ENCODE measurements at places on chromosomes 5 and 9.
A peak's percentile ranks its signal among the peaks of the same experiment; 100 is the strongest.

- no peaks in the 10 kb centered on the region for H3K4me1 ChIP-seq
- no peaks in the 10 kb centered on the region for H3K27me3 ChIP-seq
- no peak overlapping the region for H3K4me3 ChIP-seq
- H3K36me3 ChIP-seq: no peaks in the 10 kb centered on the region
- no peak for DNase-seq
Measured at GRCh38 chr9:27866741-27867140, 293.5 kb upstream of the C9orf72 start.

GRCh38 chr9:93456504-93456903 is 3.1 kb upstream of the FAM120AOS start:
- H3K4me3 ChIP-seq: no peak overlapping the region
- no peaks in the 10 kb centered on the region for H3K27me3 ChIP-seq
- DNase-seq: no peak
- H3K36me3 ChIP-seq: no peaks in the 10 kb centered on the region

GRCh38 chr5:134059758-134060495 is 54.6 kb upstream of the TCF7 start:
- H3K4me3 ChIP-seq: no peak overlapping the region
- no peak overlapping the region for H3K27ac ChIP-seq
- no peaks in the 10 kb centered on the region for H3K27me3 ChIP-seq
- H3K36me3 ChIP-seq: no peaks in the 10 kb centered on the region
- DNase-seq: no peak

- no peaks in the 10 kb centered on the region for H3K4me1 ChIP-seq
- no peak overlapping the region for H3K4me3 ChIP-seq
Measured at GRCh38 chr5:8961956-8962355, 583.9 kb downstream of the SEMA5A start.

DNA sequence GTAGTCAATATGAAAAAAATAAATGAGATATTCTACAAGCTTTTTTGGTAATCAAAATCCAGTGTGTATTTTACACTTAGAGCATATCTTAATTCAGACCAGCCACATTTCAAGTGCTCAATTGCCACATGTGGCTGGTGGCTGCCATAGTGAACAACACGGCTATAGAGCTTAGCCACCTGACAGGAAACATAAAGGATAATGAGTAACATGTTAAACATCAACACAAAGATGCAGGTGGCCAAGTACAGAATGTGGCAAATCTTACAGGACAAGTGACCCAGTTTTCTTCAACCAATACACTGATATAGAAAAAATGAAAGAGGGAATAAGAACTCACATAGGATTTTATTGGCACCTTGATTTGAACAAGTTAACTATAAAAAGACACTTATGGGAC is 61.4 kb downstream of the KIF24 start:
- no peak for DNase-seq
- no peak overlapping the region for H3K4me3 ChIP-seq
- no peaks in the 10 kb centered on the region for H3K36me3 ChIP-seq
- H3K27ac ChIP-seq: no peak overlapping the region

GRCh38 chr5:32233220-32233695 is 59.1 kb upstream of the GOLPH3 start:
- DNase-seq: no peak
- H3K4me1 ChIP-seq: no peaks in the 10 kb centered on the region
- H3K4me3 ChIP-seq: no peak overlapping the region
- H3K27ac ChIP-seq: no peak overlapping the region
- peaks cover 47% of the 10 kb centered on the region for H3K36me3 ChIP-seq

DNA sequence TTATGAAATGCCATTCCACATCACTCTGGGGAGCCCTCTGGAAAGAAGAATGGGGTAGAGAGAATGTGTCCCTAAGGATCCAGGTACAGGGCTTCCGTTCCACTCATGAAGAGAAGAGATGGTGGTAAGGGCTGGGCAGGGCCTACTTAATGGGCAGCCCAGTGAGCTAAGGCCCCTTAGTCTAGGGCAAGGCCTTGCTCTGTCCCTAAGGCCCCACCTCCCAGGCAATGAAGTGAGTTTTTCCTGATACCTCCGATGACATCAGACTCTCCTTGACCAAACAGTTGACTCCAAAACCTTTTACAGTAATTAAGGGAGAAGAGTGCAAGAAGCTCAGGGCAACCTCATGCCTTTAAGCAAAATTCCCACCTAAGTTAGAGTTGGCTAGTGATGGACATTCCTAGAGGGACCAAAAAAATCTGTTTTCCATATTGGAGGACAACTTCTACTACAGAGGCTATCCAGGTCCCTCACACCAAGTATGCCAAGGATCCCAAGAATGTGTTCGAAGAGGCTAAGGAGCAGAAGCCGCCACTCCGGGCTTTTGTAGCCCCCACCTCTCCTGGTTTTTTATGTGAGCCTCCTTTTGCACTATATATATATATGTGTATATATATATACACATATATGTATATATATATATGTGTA is 5.9 kb downstream of the KLF9 start:
- H3K4me3 ChIP-seq: no peak overlapping the region
- no peaks in the 10 kb centered on the region for H3K27me3 ChIP-seq
- peaks cover 7% of the 10 kb centered on the region for H3K36me3 ChIP-seq
- H3K27ac ChIP-seq: no peak overlapping the region

DNA sequence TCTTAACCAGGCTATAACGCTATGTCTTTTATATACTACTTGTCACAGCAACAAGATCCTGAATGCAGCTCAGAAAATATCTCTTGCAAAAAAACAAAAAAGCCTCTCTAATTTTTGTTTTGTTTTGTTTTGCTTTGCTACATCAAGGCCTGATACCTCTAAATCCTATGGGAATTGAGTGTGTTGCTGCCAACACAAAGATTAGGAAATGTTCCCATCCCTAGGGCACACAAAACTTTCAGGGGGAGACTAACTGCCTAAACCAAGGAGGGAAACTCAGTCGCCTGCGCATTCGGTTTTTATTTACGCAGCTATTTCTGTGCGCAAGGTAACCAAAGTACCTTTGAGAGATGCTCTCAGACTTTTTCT is 1.7 kb downstream of the SSBP2 start:
- H3K27me3 ChIP-seq: no peaks in the 10 kb centered on the region
- H3K4me1 ChIP-seq: peaks cover 11% of the 10 kb centered on the region
- H3K4me3 ChIP-seq: peak overlapping the region; percentile 73
- H3K27ac ChIP-seq: no peak overlapping the region
- no peak for DNase-seq
- H3K36me3 ChIP-seq: no peaks in the 10 kb centered on the region

DNA sequence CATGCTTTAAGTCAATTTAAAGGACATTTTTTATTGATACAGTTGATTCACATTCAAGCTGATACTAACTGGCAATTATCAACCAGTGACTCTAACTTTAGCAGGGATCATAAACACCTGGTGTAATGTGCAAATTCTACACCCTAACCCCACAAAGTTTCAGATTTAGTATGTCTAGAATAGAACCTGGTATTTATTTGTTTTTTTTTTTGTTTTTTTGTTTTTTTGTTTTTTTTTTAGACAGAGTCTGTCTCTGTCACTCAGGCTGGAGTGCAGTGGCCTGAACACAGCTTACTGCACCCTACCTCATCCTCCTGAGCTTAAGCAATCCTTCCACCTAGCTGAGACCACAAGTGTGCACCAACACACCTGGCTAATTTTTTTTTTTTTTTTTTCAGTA is 311.2 kb upstream of the SEMA6A start:
- no peaks in the 10 kb centered on the region for H3K4me1 ChIP-seq
- no peak for DNase-seq

- no peak for DNase-seq
- H3K27ac ChIP-seq: no peak overlapping the region
- peaks cover 12% of the 10 kb centered on the region for H3K4me1 ChIP-seq
- H3K36me3 ChIP-seq: peaks cover 43% of the 10 kb centered on the region
- no peak overlapping the region for H3K4me3 ChIP-seq
Measured at GRCh38 chr9:113593682-113594281, 130.3 kb downstream of the RGS3 start.

- H3K27ac ChIP-seq: peak overlapping the region; percentile 95
- H3K36me3 ChIP-seq: peaks cover 2% of the 10 kb centered on the region
- no peak for DNase-seq
- peak overlapping the region; percentile 83 for H3K4me3 ChIP-seq
Measured at GRCh38 chr9:86282979-86283535, 719 bp upstream of the ISCA1 start.

DNA sequence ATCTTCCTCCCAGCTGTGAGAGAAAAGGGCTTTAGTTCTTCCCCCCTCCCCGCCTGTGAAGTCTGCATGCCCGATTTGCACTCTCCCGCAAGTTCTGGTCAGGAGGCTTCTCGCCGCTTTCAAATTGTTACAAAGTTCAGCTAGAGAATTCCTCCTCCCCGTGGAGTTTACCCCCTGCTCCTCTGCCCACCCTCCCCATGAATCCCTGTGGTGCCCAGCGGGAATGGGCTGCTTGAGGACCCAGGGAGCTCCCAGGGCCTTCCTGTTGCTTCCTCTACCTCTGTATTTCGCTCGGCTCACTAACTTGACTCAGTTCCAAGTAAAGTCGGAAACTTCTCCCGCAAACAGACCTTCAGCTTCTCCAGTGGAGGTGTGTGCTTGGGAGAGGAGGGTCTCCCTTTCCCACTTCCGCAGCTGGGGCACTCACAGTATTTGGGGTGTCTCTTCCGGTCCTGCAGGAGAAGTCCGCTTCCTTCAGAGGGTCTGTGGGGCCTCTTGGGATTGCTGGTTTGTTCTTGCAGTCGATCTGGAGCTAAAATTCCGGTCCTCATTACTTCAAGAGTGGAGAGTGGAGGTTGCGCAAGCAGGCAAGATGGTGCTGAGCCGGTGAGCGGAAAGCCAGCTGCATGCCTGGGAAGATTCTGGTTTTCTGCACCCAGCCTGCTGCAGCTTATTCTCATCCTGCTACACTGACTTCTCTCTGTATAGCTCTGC is 97.8 kb downstream of the ADAMTS12 start:
- no peak for DNase-seq
- H3K4me3 ChIP-seq: no peak overlapping the region
- H3K27ac ChIP-seq: no peak overlapping the region

DNA sequence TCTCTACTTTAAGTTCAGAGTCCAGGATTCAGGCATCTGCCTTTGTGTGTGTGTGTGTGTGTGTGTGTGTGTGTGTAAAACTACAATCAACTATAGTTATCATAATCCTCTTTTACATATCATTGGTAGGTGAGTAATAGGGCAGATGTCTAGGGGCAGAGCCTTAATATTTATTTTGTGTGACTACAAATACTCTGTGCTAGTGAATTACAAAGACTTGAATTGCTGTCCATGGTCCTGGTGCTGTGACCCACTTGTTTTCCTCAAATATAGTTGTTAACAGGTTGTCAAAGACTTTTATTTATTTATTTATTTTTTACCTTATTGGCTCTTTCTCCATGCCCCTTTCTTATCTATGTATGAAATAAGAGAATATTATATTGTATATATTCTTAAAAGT is 196.8 kb downstream of the ANXA1 start:
- no peak overlapping the region for H3K27ac ChIP-seq
- no peaks in the 10 kb centered on the region for H3K4me1 ChIP-seq
- no peaks in the 10 kb centered on the region for H3K27me3 ChIP-seq
- H3K4me3 ChIP-seq: no peak overlapping the region
- no peaks in the 10 kb centered on the region for H3K36me3 ChIP-seq
- no peak for DNase-seq

DNA sequence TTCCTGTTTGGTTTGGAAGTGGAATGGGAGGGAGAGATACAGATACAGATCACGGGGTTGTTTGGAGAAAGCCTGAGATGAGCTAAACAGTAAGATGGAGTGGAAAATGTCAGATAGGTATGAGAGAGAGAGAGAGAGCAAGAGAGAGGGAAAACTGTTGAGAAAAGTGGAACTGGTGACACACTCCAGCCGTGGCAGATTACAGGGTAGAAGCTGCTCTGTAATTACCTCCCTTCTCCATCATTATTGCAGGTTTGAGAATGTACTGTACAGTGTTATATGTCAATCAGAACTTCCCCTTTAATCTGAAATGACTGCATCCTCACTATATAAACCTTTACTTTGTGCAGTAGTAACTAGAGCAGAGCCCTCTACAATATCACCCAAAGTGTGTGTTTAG is 74.5 kb upstream of the WWC1 start:
- no peak for DNase-seq
- H3K27ac ChIP-seq: no peak overlapping the region
- no peaks in the 10 kb centered on the region for H3K4me1 ChIP-seq
- no peaks in the 10 kb centered on the region for H3K36me3 ChIP-seq

DNA sequence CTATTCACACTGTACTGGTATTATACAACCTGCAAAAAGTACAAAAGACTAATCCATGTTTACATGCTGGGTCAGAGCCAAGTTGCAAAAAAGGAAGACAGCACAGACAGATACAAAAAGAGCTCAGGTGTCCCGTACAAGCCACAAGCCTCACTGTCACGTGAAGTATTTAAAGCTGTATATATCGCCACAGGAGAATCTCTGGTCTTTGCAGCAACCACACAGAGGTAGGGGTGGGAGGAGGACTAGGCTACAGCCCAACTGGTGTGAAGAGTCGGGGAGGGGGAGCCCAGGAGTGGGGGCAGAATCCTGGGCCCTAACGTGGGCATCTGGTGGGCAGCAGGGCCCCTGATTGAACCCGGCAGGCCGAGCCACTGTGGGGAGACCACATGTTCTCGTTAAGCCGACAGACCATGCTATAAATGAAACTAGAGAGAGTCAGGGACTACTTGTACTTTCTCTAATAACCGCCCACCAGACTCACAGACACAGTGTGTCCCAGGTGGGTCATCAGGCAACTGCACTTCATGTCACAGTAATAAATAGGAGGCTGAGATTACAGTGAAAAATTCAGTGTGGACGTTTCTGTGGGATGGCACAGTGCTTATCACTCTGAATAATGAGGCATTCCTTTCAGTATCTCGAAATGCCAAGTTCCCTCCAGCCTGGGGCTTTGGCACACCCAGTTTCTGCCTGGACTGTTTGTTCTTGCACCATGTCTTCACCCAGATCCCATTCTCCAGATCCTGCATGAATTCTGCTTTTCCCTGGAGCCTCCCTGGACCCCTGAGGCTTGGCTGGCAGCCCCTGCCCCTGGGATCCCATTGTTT is 79.3 kb upstream of the SH3PXD2B start:
- H3K27me3 ChIP-seq: no peaks in the 10 kb centered on the region
- H3K4me1 ChIP-seq: no peaks in the 10 kb centered on the region
- no peak overlapping the region for H3K4me3 ChIP-seq
- DNase-seq: no peak
- no peak overlapping the region for H3K27ac ChIP-seq

DNA sequence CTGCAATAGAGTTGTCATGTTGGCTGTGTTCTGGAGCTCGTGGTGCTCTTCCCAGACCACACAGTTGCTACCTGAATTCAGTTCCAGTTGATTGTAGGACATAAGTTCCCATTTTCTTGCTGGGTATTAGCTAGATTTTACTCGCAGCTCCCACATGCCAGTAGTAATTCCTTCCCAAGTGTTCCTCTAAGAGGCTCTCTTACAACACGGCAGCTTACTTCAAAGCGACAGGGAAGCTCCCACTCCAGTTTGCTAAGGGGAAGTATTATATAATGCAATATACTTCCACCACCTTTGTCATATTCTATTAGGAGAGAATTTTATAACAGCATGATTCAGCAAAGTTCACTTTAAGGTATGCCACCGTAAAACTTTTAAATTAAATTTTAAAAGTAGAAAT is 623.0 kb downstream of the SLCO4C1 start:
- no peak overlapping the region for H3K4me3 ChIP-seq
- no peak for DNase-seq
- no peak overlapping the region for H3K27ac ChIP-seq
- H3K4me1 ChIP-seq: no peaks in the 10 kb centered on the region
- H3K36me3 ChIP-seq: no peaks in the 10 kb centered on the region

All from effector memory CD4-positive, alpha-beta T cell (primary cell).